ENCODE measurements at places on chromosomes 5 and 9. TPM values are rescaled to one million over a fixed set of nuclear protein-coding genes. Genes with fewer than 3 reads are reported as not detected.
A peak's percentile ranks its signal among the peaks of the same experiment; 100 is the strongest.

DNA sequence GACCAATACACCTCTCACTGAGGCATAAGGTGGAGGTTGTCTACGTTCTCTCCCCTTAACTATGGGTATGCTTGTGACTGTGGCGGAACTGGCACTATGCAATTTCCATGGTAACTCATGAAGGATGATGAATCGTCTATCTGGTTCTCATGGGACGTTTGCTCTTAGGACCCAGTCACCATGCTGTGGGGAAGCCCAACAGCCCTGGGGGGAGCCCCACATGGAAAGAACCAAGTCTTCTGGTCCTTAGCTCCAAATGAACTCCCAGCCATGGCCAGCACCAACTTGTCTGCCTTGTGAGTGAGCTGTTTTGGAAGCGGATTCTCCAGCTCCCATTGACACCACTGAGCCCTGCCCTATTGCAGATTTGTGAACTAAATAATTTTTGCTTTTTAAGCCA is 188.7 kb upstream of the S1PR3 start:
- H3K27ac ChIP-seq = no peak overlapping the region
- no peak overlapping the region for H3K4me3 ChIP-seq
- H3K27me3 ChIP-seq = peaks cover 47% of the 10 kb centered on the region
- no peaks in the 10 kb centered on the region for H3K4me1 ChIP-seq

DNA sequence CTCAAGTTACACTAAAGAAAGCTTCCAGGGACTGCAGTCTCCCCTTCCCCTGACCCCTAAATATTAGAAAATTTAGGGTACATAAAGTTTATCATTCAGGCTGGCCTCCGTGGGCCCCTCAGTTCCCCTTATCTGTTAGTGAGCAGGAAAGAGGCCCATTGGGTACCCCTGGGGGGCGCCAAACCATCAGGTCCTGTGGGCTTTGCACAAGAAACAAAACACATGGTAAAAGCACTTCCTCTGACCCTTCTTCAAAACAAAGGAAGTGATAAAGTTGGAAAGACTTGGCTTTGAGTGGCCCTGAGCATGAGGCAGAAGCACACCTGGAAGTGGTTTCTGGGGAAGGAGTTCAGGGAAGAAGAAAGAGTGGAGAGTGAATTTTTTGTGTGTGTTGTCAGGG is 213.0 kb downstream of the SMARCA2 start:
- H3K27ac ChIP-seq = no peak overlapping the region
- no peaks in the 10 kb centered on the region for H3K27me3 ChIP-seq
- peaks cover 25% of the 10 kb centered on the region for H3K4me1 ChIP-seq
- peak overlapping the region; percentile 57 for H3K4me3 ChIP-seq
- no peaks in the 10 kb centered on the region for H3K36me3 ChIP-seq
- DNase-seq = peak; percentile 46

GRCh38 chr9:95935861-95936578 is 60.5 kb downstream of the ERCC6L2 start:
- no peaks in the 10 kb centered on the region for H3K27me3 ChIP-seq
- no peak for DNase-seq
- peaks cover 92% of the 10 kb centered on the region for H3K36me3 ChIP-seq
- H3K4me1 ChIP-seq = no peaks in the 10 kb centered on the region
- H3K27ac ChIP-seq = no peak overlapping the region
- no peak overlapping the region for H3K4me3 ChIP-seq

GRCh38 chr5:96816991-96817390 is 9.2 kb upstream of the ERAP1 start:
- H3K4me1 ChIP-seq = peaks cover 27% of the 10 kb centered on the region
- DNase-seq = no peak
- no peaks in the 10 kb centered on the region for H3K36me3 ChIP-seq
- peak overlapping the region; percentile 20 for H3K27ac ChIP-seq

SLIT3 gene
- not detected for polyA plus RNA-seq

KCNV2 gene
- not detected for polyA plus RNA-seq

All from CD14-positive monocyte (primary cell).